ENCODE measurements at places on chromosomes 2 and 18.

DNA sequence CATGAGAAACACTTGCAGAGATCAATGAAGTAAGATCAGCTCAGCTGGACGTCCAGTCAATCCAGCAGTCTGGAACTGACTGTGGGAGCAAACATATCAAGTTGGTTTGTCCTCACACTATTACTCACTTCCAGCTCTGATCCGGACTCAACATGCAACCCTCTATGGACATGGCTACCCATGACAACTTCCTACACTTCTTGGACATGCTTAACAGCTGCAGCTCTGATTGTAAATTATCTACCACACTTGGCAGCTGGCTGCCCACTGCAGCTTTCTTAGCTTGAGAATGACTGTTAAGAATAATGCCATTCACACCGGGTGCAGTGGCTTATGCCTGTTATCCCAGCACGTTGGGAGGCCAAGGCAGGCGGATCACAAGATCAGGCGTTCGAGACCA is 429.8 kb downstream of the EPHA4 start:
- DNase-seq, result no peak

GRCh38 chr2:36355151-36355889 is at the start of gene CRIM1:
CRIM1 (plus strand) TSS chr2:36355778; CDS start chr2:36356293, 515 bp downstream.
- peak; percentile 60 for DNase-seq

DNA sequence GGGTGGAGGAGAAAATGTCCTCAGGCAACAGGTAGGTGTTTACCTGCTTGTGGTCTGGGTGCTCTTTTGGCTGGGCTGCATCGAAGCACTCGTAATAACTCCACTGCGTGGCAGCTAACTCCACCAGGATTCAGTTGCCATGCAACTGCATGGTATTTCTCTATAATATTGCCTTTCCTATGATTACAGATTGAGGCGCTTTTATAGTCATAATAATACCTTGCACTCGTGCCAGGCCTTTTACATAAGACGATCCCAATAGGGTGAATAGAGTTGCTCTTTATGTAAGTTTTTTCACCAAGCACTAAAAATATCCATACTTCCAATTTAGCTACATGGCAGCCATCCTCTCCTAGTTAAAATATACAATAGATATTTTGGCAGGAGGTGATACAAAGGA is 19.7 kb upstream of the NYAP2 start:
- no peak for DNase-seq

- DNase-seq, result no peak
Observed at GRCh38 chr2:132757002-132757589, 87.1 kb upstream of the LYPD1 start.

GRCh38 chr2:75607400-75607798 is 39.2 kb upstream of the MRPL19 start:
- no peak for DNase-seq

DNA sequence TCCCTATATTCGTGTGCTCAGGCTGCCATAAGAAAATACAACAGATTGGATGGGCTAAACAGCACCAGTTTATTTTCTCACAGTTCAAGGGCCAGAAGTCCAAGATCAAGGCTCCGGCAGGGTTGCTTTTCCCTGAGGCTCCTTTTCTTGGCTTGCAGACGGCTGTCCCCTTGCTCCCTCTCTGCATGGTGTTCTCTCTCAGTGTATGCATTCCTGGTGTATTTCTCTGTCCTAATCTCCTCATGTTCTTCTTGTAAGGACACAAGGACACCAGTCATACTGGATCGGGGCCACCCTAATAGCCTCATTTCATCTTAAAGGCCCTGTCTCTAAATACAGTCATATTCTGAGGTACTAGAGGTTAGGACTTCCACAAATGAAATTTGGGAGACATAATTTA is 62.6 kb upstream of the SLC16A14 start:
- no peak for DNase-seq

DNA sequence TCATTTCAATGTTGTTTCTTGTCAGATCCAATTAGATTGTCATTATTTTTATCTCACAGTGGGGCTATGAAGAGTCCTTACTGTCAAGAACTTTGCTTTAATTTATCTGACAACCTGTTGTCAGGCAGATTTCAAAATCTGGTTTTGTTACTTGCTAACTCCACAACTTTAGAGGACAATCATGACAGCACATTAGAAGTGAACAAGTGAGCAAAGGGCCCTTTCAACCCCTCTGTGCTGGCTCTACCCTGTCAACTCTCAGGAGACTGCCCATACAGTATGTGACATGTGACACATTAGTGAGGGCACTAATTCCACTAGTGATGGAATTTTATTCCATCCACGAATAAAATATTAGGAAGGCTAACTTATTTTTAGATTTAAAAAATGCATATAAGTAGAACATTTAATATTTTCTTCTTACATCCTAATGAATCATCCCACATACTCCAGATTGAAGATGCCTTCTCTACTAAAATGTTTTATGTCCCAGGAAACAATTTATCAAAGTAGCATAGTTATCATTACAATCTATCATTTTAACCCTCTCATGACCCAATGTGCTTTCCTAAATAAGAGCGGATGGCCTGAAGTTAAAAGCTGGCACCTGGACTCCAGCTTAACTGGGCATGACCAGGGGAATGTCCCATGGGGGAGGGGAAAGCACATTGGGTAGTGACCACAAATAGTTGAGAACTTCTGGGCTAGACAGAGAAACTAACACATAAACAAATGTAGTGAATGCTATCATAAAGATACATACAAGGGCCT is 97.6 kb upstream of the PPP1CB start:
- no peak for DNase-seq

GRCh38 chr18:10514601-10515000 is 11.2 kb upstream of the NAPG start:
- no peak for DNase-seq

DNA sequence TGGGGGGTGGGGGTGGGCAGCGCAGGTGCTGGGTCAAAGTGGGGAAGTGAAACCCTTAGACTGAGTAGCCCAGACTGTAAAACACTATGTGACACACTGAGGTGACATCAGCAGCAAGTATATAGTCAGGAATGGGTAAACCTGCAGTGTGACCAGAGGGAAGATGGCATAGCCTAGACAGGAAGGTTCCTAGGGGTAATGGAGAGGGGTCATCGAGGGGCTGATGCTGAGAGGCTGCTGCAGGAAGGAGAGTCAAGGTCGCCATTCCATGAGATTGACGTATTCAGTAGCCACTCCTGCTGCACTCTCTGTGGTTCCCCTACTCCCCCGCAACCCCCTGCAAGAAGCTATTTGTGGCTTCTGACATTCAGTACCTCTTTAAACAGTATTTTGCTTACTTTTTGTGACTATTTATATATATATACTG is 111.7 kb downstream of the CHST9 start:
- no peak for DNase-seq

DNA sequence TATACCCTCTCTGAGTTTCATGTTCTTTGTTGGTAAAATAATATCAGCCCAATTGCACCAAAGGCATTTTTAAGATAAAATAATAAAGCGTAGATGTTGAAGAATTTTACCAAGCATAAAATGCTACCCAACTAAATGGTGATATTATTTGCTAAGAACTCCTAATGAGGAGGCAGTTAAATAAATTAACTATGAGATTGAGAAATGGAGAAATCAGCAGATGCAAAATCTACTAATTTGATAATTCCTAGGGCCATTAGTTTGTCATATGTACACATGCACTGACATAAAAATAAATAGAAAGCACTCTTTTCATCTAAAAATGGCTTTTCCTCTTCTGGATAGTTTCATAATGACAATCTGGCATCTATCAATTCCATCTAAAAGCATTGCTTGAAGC is 681.5 kb upstream of the FAM98A start:
- DNase-seq, result no peak

GRCh38 chr2:48694149-48694548 is 61.4 kb downstream of the LHCGR start:
- no peak for DNase-seq

GRCh38 chr18:11134940-11135339 is 14.4 kb downstream of the PIEZO2 start:
- DNase-seq, result no peak

- no peak for DNase-seq
Observed at GRCh38 chr18:74229005-74229404, 62.8 kb downstream of the CYB5A start.

- no peak for DNase-seq
Observed at GRCh38 chr2:161658259-161658658, 34.0 kb downstream of the SLC4A10 start.

- DNase-seq, result no peak
Observed at GRCh38 chr2:218344090-218344754, 12.4 kb upstream of the CATIP start.

DNA sequence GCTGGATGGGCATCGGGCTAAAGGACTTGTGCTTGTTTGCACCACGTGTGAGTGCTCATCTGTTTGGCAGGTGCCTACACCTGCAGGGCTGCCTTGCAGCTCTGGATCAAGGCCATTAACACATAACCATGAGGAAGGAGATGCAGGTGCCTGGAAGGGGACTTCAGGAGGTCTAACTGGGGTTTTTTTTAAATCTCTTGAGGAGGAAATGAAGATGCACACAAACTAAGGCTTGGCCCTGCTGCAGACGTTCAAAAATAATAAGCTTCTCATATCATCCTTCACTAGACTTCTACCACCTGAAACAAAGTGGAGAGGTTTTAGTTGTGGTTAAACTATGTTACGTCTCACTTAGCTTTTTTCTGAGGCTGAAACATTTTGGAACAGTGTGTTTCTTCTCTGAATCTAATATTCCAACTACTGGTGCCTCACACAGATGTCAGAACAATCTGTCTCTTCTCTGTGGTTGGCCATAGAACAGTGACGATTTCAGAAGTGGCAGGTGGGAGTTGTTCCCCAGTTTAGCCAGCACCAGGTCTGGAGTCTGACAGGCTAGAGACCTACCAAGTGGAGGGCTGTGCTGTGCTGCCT is 36.5 kb downstream of the BCL2L11 start:
- DNase-seq, result no peak

DNA sequence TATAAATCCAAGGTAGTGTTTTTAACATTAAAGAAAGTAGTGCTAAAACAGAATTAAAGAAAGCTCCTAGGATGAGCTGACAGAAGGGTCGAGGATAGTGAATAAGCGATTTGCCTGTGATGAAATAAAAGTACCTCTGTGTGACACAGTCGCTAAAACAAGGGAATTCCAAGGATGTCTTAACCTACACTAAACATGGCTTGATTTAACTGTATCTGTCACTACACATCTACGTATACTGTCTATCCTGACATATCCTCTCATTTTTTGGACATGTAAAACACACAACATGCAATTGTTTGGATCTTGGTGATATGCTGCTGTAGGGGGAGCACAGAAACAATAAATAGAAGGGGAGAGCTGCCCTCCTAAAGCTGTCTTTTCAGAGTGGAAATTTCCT is 580.8 kb upstream of the SLC8A1 start:
- no peak for DNase-seq

- no peak for DNase-seq
Observed at GRCh38 chr2:160940271-160940670, 220.0 kb upstream of the TANK start.

DNA sequence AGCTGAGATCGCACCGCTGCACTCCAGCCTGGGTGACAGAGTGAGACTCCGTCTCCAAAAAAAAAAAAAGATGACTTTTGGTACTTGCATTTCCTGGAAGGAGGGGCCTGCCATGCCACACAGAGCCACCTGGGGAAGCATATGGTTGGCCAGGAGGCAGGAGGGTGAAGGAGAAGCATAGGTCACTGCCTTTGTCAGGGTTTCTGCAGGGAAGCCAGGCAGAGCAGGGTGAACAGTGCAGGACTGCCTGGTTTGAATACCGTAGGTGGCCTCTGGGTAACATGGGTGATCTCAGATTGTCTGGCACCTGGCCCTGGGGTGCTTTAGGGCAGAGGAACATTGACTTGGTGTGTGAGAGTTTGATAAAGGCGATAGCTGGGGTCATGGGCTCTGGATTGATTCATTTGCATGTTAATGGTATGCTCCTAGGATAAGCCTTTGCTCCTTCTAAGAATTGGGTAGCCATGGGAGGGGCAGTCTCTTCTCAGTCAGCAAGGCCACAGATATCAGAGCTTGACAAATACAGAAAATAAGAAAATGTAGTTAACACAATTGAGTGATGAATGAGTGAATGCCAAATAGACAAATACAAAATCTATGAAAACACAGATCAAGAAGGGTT is 124.0 kb upstream of the SEC11C start:
- DNase-seq, result no peak

- no peak for DNase-seq
Observed at GRCh38 chr2:86064006-86064405, 41.7 kb downstream of the POLR1A start.

- no peak for DNase-seq
Observed at GRCh38 chr2:45343251-45344017, 267.6 kb downstream of the SRBD1 start.

- DNase-seq, result no peak
Observed at GRCh38 chr2:38960609-38961320, 71.1 kb downstream of the ARHGEF33 start.

DNA sequence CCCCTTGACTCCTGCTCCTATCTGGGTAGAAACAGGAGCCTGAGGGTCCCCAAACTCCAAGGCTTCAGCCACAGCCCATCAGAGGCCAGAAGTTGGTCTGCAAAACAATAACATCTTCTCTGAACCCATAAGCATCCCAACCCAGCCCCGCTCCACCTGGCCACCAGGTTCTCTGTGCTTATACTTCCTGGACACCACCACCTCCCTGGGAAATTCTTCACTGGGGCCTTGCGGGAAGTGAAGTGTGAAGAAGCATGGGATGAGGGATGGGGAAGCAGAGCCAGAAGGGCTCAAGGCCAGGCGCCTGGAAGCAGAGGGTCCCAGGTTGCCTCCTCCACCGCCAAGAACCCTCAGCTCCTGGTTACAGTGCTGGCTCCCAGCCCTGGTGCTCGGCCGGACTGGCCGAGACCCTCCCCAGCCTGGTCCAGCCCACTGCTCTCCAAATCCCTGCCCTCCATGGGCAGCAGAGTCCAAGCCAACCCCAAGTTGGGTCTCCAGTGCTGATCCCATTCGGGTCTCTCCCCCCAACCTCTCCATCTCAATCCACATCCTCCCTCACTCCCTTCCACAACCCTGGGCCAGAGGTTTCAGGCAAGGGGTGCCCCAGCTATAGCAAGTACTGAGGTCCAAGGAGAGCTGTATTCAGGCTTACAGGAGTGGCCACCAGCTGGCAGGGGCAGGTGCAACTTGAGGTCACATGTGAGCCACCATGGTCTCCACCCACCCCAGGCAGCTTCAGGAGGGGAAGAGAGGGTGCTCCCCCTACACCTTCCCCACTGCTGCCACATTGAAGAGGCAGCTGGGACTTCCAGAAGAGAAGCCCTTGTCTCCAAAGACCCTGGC is 60.7 kb downstream of the TNS1 start:
- no peak for DNase-seq

- DNase-seq, result no peak
Observed at GRCh38 chr2:189153619-189154018, 25.9 kb downstream of the COL5A2 start.

All from CD4-positive, alpha-beta T cell treated with Interleukin-12 subunit alpha and Interleukin-12 subunit beta, for 1 hour (primary cell).